IPS DF 19.7 (cell line): ENCODE measurements at places on chromosomes 5 and 9.

GRCh38 chr5:11222169-11222568 lies 461.1 kb upstream of the DAP start:
- no peak for DNase-seq

- DNase-seq: no peak
Observed at GRCh38 chr5:89377767-89378455, 494.9 kb upstream of the MEF2C start.

- DNase-seq: no peak
Observed at GRCh38 chr5:14816999-14817761, 54.4 kb downstream of the ANKH start.

DNA sequence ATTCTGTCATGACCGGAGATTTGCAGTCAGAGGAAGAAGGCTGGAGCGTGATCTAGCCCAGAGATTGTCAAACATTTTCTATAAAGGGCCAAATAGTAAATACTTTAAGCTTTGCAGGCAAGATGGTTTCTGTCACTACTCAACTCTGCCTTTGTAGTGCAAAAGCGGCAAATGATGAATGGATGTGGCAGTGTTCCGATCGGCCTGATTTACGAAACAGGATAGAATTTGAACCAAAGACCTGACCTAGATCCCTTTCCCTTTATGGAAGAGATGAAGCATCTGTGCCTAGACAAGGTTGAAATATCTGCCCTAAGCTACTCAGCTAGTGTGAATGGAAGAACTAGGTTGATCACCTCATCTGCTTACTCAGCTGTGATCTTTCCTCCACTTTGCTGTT lies 209.5 kb downstream of the YTHDC2 start:
- DNase-seq: no peak

DNA sequence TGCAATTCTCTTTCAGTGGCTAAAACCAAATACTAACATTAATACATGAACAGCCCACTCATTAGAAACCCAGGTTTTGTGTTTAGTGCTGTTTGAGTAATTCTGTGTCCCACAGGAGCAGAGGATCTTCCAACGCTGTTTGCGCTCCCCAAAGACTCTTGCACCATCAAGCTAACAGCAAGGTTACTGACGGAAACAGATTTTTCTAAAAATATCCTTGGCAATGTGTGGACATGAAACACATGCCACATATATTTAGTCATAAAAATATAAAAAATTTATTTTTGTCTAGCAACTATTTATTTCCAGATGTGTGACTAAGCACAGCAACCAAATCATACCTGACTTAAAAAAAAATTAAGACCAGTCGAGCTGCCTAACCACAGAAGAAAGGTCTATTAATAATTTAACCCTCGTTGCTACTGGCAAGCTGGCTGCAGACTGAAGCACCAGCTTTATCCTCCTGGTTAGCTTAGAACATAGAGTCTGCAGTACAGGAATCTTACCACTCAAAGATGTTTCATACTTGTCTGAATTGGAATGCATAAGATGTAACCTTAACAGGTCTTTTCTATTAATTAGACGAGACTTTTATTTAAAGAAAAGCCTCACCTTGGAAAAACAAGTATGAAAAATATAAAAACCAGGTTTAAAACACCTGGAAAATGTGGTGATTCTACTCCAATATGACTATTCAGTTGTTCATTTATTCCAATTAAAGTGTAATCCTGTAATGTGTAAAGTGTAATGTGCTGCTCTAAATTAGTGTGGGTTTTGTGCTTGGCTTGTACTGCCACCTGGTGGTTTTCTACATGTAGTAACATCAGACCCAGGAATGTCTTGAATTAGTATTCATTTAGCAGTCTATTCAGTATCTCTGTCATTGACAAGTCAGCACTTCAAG lies 272.5 kb downstream of the EPB41L4A start:
- no peak for DNase-seq

DNA sequence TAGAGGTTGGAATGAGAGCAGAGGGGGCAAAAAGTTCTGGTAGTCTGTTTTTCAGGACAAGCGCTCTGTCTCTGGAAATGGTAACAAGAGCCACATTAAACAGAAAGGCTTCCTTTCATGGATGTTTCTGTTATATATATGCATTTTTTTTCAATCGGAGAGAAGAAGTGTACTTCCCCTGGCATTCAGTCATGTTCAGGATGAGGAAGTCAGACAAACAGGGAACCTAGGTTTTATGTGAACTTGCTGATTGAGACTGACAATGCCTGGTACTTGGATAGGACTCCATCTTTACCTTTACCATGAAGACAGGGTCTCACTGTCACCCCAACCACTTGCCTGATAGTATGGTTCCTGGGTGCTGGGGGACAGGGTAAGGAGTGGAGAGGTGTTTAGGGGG lies 30.1 kb upstream of the ZBED3 start:
- no peak for DNase-seq

GRCh38 chr9:34458959-34459340 lies 345 bp downstream of the DNAI1 start:
- DNase-seq: no peak

GRCh38 chr5:130066644-130067043 lies 162.4 kb downstream of the CHSY3 start:
- DNase-seq: no peak

DNA sequence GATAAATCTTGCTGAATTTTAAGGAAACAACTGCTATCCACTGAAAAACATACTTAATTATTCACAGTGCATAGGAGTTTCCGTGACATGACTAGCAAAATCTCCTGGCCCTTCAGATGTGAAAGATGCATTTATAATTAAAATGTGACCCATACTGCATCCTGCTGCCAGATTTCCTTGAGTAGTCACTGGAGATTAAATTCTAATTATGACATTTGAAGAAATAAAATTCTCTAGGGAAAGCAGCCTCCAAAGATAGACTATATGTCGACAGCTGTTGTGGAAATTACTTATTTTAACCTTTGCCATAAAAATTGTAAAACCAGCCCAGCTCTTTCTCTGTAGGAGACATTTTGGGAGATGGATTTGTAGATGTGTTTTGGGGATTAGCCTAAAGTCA lies 193.6 kb upstream of the SMC2 start:
- DNase-seq: no peak

DNA sequence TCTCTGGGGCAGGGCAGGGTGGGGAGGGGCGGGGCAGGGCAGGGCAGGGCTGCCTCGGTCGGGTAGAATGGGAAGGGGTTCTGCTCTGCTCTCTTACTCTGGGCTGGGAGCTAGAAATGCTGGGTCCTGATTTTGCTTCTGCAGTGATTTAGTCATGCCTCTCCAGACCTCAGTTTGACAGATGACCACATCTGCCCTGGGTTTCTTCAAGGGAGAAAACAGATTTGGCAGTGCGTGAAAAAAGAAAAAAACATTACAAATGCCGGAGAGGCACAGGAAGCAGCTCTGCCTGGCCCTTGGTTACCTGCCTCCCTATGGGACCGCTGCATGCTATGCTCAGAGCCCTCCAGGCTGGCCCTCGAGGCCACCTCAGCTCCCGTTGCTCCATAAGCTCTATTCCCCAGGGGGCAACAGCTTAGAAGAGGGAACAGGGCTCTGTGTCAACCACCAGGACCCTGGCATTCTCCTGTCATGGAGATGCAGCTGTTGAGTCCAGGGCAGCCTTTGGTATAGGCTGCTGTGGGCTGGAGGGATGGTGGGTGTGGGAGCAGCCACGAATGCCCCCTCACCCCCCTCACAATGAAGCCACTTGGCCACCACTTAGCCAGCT lies 53.2 kb upstream of the UBTD2 start:
- DNase-seq: no peak

GRCh38 chr5:175491223-175491622 lies 12.9 kb downstream of the SFXN1 start:
- DNase-seq: no peak

- DNase-seq: no peak
Observed at GRCh38 chr5:126143622-126144021, 279.6 kb upstream of the GRAMD2B start.

DNA sequence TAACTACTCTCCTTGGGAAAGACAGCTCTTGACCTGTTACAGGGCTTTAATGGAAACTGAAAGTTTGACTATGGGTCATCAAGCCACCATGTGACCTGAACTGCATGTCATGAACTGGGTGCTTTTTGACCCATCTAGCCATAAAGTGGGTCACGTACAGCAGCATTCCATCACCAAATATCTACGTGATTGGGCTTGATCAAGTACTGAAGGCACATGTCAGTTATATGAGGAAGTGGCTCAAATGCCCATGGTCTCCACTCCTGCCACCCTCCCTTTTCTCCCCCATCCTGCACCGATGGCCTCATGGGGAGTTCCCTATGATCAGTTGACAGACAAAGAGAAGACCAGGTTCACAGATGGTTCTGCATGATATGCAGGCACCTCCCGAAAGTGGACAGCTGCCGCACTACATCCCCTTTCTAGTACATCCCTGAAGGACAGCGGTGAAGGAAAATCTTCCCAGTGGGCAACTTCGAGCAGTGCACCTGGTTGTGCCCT lies 7.3 kb upstream of the FCN1 start:
- DNase-seq: no peak

DNA sequence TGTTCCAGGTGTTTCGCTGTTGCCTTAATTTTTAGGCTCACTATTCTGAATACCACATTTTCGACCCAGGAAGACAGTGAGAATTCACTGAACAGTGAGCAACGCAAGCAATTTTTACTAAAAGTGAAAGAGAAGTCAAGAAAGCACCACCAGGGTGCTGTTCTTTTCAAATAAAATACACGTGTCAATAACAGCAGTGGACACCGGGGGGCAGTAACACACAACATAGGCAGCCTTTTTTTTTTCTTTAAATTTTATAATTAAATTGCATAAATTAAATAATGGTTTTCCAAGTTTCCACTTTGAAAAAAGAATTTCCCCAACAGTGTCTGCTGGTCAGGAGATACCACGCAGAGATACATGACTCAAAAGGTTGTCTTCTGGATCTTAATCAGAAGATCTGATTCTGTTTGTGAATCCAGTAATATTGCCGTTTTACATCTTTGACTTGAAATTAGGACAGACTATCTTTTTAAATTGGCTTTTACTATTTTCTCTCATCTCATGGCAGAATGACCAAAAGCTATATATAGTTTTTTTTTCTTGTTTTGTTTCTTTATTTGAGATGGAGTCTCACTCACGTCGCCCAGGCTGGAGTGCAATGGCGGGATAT lies 47.1 kb upstream of the SH3GL2 start:
- DNase-seq: no peak

DNA sequence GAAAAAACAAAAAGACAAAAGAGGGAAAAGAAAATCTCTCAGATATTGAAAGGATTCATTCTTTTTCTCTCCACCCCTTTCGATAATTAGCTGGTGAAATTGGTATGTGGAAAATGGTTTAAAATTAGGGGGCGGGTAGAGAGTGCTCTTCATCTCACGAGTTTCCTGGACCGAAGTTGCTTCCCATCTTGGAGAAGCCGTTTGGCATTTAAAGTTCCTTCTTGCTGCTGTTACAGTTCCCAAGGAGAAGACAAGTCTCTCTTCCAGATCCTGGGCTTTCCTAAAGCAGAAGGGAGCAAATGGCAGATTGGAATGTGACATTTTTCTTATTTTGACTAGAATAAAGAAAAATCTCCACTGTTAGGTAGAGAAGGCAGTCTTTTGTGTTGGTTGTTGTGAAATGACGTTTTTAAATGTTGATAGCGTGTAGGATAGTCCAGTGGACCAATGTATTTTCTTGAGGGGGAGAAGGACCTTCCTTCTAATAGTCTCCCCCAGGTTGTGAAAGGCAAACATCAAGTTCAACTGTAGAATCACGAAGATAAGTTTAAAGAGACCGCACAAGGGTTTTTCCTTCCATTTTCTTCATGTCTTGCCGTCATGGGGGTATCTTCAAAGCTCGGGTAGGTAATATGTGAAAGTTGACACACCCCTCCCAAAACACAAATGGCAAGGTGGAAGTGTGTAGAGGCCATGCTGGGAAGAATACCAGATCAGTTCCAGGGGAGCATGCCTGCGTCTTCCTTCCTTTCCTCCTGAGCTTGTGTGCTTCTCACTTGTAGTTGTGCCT lies 77.5 kb downstream of the EHMT1 start:
- DNase-seq: no peak

DNA sequence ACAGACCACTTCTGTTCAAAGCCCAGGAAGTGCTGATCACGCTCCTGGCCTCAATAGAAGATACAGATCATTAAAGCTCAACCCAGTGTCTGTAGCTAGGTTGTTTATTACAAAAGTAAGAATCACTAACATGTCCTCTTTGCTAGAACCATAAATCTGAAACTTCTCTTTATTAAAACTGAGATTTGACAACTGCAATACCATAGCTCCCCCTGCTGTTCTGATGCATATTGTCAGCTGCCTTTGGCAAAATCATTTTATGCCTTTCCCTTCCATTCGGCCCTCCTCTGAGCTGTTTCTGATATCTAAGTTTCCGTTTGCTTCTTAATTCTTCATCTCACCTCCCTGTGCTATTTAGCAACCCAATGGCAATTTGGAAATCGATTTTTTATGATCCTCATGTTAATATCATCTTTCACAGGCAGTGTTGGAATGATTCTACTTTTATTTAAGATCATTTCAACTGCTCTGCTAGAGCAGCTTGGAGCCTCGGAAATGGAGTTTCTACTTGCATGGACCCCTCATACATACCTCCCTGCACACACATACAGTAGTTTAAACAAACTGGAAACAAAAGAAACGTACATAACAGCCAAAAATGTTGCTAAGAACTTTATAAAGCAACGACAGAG lies 998.8 kb downstream of the MAT2B start:
- DNase-seq: no peak

GRCh38 chr5:53403291-53403690 lies 77.1 kb upstream of the FST start:
- no peak for DNase-seq

GRCh38 chr9:119126040-119126439 lies 243.2 kb downstream of the BRINP1 start:
- DNase-seq: no peak

DNA sequence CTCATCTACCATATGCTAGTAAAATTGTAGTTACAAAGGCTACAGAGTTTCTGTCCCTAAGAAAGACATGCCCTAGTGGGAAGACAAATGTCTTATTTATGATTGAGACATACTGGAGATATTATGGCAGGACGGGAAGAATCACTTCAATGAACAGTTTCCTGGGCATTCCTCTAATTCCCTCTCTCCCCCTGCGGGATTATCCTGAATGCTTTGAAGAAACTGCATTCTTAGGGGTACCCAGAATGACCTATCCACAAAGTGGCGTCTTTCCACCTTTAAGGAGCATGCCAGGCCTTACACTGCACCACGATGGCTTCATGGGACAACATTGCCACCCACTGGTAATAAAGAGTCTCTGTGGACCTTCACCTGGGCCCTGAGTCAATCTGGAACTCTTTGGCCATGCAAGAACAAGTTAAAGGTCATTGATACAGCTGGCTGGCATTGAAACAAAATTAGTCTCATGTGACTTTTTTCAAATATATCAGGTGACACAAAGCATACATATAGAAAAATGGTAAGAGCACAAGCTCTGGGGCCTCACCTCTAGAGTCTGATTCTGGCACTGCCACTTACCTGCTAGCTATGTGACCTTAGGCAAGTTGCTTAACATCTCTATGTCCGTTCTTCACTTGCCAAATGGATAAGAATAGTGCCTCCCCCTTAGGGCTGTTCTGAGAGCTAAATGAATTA lies 32.0 kb downstream of the ANKRD55 start:
- DNase-seq: peak; percentile 60

DNA sequence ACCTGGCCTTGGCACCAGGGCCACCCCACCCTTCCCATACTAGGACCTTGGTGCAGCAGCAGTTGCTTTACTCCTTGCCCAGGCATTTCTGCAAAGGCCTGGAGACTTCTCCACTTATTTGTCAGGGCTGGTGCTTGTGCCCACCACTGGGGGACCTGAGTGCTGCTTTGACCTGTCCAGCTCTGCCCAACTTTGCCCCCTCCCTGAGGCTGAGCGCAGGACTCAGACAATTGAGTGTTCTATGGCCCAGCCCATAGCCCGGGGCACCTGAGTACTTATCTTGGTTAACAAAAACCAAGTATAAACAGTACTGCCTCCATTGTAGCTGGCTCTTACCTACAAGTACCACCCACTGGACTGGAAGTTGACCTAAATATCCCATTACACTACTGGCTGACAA lies 406.1 kb upstream of the CHD1 start:
- no peak for DNase-seq
